ENCODE measurements at places on chromosomes 7 and 10.

DNA sequence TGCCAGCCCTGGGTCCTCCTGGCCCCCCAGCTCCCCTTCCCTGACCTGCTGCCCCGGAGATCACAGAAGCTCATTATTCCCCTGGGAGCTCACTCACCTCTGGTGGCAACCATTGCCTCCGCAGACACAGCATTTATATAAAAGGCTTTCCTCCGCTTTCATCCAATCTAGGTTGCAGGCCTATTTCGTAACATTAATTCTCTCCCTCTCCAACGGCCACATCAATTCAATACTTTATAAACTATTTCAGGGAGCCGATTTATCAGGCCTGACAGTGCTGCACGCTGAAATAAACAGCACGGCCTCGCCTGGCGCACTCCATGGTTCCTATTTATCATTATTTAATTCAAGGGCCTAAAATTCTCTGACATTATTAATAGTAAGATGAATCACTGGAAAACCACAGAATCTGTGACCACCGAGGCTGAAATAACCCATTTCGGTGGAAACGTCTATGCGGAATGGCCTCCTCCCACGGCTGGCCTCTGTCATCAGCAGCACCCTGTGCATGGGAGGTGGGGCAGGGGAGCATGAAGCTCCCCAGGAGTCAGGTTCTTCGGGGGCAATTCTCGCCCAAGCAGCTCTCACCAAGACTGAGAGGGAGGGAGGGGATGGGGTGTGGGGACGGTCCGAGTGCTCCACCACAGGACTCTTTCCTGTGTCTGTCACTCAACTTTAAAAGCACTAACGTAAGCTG is 249.3 kb upstream of the PFKP start:
- DNase-seq: no peak

- DNase-seq: no peak
Observed at GRCh38 chr7:33761449-33762080, 143.8 kb upstream of the BMPER start.

DNA sequence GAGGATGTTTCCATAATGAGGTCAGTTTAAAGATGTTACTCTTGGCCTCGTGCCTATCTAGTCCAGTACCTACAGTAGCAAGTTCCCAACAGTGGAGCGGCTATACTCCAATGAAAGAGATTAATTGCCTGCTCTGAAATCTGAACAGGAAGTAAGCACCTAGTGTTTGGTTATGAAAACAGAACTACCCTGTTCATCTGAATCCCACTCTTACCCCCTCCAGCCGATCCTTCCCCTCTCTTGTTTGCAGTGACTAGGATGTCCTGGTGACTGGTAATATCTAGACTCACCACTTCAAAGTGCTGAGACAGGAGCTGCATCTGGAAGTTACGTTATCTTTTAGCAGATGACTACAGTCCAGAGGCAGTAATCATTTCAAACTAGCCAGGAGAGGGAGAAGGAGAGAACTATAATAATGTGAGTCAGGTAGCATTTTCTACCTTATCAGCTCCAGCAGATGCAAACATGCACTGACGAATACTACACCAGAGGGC is 666.7 kb upstream of the NRP1 start:
- no peak for DNase-seq

DNA sequence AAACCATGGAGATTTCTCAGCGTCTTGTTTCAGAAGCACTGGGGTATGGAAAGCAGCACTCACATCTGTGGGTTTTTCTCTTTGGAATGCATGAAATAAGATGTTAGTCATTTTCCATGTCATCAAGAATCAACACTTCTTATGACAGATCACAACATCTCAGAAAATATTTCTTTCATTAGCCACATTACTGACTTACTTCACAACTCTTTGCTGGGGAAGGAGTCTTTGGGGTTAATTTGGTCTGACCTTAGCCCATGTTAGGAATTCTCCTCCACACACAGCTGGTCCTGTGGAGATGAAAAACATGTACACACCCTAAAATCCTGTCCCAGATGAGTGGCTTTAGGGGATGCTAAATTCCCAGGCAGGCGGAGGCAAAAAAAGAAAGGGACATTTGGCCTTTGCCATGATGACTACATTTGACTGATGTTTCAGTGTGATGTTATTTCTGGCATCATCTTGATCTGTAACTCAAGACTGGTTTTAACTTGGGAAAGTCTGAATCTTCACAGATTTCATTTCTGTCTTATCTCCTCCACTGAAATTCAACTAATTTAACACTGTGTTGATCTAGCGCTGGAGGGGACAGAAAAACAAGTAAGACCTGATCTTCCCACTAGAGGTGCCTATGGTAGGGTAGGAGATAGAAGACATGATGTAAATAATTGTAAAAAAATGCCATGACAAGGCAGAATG is 363.2 kb downstream of the PRPF18 start:
- peak; percentile 79 for DNase-seq

DNA sequence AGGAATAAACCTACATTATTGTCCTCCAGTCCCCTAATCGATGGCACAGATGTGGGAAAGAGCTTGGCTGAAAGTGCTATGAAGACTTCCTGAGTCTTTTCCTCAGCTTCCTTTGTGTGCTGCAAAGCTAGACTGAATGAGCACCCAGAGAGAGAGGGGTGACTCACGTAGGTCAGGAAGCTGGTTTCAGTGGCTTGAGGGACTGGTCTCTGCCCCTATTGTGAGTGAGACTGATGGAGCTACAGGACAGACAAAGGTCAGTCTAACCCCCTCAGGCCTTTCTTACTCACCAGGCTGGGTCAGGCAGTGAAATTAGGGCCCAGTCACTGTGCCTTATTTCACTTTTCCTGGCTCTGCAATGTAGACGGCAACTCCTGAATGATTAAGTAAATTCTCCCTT is 171.1 kb upstream of the GRB10 start:
- peak; percentile 87 for DNase-seq

DNA sequence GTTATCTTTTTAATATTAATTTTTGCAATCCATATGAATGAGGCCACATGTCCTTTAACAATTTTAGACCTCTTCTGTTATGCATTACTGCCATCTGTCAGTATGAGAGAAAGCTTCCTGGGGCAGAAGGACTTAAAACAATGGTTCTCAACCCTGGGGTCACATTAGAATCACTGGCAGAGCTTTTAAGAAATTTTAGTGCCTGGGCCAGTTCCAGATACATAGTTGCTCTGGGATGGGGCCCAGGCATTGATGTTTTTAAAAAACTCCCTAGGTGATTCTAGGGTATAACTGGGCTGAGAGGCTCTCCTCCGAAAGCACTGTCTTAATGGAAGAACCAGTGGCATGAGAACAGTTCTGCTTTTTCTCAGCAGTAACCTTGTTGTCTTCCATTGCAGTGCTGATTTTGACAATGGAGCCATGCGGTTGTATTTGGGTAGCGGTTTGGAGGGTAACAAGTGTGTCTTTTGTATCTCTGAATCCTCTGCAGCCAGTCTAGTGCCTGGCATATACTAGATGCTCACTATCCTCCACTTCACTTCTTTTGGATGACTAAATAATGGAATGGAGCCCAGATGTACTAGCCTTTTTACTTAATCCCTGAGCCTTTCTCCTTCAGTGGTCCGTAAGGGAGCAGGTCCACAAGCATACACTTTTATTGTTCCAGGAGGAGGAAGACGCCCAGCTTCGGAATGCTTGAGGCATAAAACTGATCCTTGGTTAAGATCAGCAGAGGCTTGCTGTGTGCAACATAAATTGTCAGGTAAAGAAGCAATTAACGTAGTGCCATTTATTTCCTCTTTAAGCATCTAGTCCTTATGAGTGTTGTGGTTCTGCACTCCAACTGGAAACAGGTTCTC is 227.1 kb downstream of the AUTS2 start:
- no peak for DNase-seq

DNA sequence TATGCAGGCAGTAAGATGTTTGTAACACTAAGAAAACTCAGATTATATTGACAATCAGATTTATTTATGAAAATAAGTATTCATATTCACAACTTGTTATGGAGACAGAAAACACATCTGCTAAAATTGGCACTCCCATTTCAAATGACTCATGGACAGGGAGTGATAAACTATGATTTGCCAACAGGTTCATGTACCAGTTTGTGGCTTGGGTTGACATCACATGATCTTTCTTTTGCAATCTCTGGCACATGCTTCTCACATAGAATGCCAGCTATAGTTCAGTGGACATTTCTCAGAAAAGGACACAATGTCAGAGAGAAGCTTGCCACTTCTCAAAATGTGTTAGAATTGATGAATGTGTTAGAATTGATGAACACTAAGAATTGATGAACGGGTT is 663.2 kb upstream of the ANKRD30A start:
- DNase-seq: peak; percentile 86

GRCh38 chr7:2450198-2451107 is 25.7 kb downstream of the GRIFIN start:
- DNase-seq: no peak

DNA sequence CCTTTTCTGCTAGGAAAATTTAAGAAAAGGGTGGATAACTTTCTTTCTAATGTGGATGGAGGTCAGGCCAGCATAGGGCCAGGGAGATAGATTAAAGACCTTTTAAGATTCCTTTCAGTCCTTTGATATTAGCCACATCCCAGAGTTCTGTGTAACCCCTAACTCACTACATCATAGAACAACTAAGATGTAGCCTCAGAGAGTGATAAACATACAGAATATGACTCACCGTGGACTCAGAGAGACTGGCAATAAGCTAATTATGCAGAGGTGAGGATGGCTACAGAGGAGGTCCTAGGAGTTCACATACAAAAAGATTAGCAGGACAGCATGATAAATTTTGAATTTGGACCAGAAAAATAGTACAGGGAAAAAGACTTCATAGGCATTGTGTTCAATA is 141.0 kb downstream of the AOAH start:
- DNase-seq: peak; percentile 33

DNA sequence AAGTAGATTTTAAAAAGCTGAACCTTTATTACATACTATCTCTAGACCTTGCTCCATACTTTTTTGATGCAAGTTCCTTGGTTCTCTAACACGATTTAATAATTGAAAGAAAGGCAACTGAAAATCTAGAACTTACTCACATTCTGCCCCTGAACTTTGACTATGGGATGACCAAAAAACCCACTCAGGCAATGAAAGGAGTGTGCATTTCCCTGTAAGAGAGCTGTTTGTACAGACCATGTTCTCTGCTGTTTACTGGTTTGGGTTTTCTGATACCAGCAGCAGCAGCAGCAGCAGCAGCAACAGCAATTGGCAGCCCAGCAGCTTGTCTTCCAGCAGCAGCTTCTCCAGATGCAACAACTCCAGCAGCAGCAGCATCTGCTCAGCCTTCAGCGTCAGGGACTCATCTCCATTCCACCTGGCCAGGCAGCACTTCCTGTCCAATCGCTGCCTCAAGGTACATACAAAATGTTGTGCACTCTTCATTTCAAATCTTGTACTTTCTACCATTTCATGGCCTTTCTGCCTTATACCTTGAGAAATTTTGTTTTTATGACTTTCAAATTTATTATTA is 216.7 kb downstream of the FOXP2 start:
- DNase-seq: no peak

GRCh38 chr7:88700725-88701124 is 58.8 kb upstream of the ZNF804B start:
- DNase-seq: no peak

- DNase-seq: peak; percentile 69
Observed at GRCh38 chr10:86693721-86694369, 25.5 kb downstream of the LDB3 start.

- DNase-seq: peak; percentile 44
Observed at GRCh38 chr7:51011710-51012350, 229.1 kb upstream of the GRB10 start.

GRCh38 chr7:341841-342638 is 52.1 kb downstream of the FOXL3 start:
- DNase-seq: no peak

- DNase-seq: no peak
Observed at GRCh38 chr10:17533731-17534130, 79.3 kb upstream of the ST8SIA6 start.

- DNase-seq: no peak
Observed at GRCh38 chr10:2342206-2342605, 604.9 kb upstream of the ADARB2 start.

DNA sequence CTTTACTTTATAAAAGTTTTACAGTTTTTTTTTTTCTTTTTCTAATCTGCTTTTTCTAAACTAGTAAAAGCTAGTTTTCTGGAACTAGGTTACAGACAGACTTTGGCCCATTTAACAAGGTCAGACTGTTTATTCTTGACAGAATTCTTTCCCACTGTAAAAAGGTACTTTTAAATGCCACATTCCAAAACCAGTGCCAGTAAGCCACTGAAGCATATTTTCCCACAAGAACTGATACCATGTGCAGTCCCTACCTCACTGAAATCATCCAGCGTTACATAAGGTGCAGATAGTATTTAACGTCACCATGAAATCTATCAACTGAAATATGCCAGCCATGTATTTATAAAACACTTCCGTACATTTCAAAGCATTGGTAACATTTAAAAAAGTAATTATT is 121.6 kb downstream of the CDK6 start:
- peak; percentile 88 for DNase-seq

DNA sequence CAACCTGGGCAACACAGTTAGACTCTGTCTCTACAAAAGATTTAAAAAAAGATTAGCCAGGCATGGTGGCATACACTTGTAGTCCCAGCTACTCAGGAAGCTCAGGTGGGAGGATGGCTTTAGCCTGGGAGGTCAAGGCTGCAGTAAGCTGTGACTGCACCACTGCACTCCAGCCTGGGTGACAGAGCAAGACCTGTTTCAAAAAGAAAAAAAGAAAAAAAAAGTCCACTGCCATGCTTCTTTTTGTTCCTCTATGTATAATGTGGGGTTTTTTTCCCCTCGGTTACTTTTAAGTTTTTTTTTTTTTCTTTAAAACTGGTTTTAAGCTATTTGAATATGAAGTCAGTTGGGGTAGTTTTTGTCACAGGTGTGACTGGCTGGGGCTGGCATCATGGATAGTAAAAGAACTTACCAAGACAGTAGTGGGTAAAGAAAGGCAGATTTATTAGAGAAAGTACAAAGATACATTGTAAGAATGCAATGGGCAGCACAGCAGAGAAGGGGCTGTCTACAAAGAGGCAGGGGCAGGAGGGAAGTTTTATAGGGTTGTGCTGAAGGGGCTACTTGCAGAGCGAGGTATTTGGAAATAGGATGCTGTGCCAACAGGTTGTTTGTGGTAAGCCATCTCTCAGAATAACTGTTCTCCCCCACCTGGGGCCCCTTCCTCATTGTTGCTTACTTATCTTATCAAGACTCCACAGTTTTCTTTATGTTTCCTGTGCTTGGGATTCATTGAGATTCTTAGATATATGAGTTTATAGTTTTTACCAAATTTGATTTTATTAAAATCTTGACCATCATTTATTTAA is 177.3 kb downstream of the PHTF2 start:
- DNase-seq: no peak

GRCh38 chr7:108239501-108240225 is 109.5 kb upstream of the LAMB4 start:
- no peak for DNase-seq

DNA sequence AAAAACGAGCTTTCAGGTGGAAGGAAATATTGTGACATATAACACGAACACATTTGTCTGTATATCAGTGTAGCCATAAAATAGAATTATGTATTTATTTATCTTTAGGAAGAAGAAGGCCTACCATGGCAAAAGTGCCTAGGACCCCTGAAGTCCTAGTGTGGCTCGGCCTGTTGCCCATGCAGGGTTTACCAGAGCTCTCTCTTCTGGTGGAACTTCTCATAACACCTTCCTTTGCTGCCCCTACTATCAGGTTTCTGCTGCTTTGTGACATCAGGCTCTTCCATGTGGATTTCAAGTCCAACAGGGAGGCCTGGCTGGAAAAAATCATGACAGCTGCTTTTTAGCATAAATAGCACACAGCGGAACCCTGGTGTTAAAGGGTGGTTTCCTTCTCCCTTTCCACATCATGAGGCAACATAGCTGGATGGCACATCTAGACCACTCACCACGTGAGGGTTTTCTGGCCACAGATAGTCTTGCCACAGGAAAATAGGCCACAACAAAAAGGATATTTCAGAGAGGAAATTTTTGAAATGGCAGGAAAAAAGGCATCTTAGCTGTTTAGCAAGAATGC is 44.8 kb upstream of the ADO start:
- DNase-seq: no peak

All from renal cortical epithelial cell (primary cell).